Fibroblast of gingiva (primary cell): ENCODE measurements at places on chromosomes 3 and 15.

- DNase-seq = no peak
Observed at GRCh38 chr15:36110659-36110993, 468.8 kb upstream of the CDIN1 start.

GRCh38 chr3:194185221-194185620 lies 49.3 kb downstream of the HES1 start:
- DNase-seq = no peak

DNA sequence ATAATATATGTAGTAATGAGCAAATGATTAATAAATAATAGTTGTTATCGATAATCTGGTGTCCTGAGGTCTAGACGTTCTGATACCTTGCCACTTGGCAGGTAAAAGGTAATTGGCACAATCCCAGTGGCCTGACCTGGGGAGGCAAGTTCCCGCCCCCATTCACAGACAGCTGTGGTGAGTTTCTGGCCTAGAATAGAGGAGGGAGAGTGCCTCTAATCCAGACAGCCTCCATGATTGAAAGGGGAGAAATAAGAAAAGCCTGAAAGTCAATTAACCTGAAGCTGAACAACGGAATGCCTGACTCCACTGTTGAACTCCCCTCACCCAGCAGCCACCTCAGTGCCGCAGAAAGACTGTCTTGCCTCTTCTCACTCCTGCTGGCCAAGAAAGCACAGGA lies 38.1 kb upstream of the SV2B start:
- no peak for DNase-seq

GRCh38 chr3:80606073-80606472 lies 838.3 kb upstream of the ROBO1 start:
- no peak for DNase-seq

GRCh38 chr15:55289746-55290527 lies at the start of gene RAB27A:
Gene RAB27A, minus strand, starts transcription at chr15:55289813. Its CDS starts 54,879 bp downstream, at chr15:55234934.
- peak; percentile 67 for DNase-seq

DNA sequence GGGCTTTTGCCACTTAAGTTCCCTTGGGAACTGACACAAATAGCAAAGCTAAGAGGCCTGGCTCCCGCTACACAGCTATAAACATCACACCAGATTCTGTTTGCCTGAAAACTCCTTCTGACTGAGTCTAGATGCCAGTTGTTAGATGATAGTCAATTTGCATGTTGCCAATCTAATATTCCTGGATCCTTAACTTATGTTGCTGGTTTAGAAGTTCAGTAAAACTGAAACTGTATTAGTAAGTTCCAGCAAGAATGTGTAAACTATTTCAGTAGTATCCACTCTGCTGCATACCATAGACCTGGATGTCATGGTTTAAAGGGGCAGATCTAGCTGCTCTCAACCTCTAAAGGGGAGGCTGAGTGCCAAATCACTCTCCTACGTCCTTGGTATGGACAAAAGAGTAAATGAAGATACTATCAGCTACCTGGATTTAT lies 27.1 kb upstream of the LACTB start:
- peak; percentile 17 for DNase-seq

GRCh38 chr3:49805897-49806701 lies 3.0 kb downstream of the INKA1 start:
- DNase-seq = no peak

DNA sequence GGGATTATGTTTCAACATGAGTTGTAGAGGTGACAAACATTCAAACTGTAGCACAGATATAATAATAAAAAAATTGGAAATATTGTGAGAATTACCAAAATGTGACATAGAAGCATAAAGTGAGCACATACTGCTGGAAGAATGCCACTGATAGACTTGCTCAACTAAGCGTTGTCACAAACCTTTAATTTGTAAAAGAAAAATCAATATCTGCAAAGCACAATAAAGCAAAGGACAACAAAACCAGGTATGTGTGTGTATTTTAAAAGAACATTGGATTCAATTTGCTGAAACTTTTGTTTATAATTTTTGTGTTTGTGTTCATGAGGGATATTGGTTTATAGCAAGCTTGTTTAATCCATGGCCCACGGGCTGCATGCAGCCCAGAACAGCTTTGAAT lies 40.8 kb upstream of the EIF5A2 start:
- no peak for DNase-seq

- no peak for DNase-seq
Observed at GRCh38 chr15:36777926-36778325, 198.5 kb downstream of the CDIN1 start.

DNA sequence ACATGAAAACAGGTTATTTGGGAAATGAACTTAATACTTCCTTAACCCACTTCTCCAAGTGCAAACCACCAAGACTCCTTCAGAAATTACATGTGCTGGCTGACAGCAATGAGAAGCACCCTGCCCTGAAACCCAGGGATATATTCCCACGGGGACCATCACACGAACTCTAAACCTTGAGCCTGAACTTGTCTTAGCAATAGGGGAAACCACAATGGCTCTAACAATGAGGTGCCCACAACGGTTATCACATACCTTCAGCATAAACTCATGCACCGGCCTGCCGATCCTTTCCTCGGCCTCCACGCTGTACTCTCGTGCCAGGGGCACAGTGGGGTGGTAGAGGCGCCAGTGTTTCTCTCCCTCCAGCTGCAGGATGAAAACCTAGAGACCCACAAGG lies 13.4 kb downstream of the RIOX2 start:
- no peak for DNase-seq

- DNase-seq = no peak
Observed at GRCh38 chr3:25419251-25419650, 8.8 kb upstream of the RARB start.

DNA sequence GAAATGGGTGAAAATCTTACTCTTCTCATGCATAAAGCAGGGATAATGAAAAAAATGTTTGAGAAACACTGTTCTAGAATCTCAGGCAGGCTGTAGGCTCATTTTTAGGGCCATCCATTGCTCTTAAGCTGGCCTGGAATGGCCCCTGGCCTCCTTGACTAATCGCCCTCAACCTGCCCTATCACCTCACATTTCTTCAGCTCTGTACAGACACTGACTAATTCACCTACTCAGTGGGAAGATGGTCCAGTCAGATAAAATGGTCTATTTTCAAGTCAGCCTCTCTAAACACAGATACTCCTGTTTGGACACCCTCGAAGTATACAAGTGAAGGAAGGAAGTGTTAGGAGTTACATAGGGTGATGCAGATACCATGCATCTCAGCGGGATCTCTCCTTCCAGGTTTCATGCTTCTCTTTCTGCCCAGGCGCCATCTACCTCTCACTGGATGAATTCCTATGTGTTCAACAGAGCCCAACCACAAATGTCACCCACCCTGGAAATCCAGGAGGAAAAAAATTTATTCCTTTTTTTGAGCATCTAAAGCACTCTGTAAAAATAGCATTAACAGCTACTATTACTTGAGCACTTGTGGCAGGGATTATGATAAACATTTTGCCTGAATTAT lies 12.1 kb downstream of the FMN1 start:
- DNase-seq = no peak

DNA sequence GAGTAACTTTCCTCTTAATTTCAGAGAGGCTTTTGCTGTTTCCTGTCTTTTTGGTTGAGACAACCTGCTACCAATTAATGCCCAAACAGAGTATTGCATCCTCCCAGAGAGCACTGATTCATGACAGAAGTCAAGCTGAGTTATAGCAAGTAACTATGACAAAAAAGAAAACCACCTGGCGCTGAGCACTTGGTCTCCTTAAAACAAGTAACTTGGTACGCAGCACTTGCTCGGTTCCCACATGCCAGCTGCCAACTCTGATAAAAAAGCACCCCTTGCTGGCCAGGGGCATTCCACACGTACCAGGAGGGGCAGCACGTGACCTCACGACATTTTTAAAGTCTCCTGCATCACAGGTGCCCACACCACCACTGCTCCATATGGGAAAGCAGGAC lies 13.5 kb upstream of the MYO5C start:
- no peak for DNase-seq

- no peak for DNase-seq
Observed at GRCh38 chr3:197425485-197426120, 127.2 kb upstream of the DLG1 start.

GRCh38 chr15:29682781-29683180 lies 139.5 kb downstream of the TJP1 start:
- no peak for DNase-seq

DNA sequence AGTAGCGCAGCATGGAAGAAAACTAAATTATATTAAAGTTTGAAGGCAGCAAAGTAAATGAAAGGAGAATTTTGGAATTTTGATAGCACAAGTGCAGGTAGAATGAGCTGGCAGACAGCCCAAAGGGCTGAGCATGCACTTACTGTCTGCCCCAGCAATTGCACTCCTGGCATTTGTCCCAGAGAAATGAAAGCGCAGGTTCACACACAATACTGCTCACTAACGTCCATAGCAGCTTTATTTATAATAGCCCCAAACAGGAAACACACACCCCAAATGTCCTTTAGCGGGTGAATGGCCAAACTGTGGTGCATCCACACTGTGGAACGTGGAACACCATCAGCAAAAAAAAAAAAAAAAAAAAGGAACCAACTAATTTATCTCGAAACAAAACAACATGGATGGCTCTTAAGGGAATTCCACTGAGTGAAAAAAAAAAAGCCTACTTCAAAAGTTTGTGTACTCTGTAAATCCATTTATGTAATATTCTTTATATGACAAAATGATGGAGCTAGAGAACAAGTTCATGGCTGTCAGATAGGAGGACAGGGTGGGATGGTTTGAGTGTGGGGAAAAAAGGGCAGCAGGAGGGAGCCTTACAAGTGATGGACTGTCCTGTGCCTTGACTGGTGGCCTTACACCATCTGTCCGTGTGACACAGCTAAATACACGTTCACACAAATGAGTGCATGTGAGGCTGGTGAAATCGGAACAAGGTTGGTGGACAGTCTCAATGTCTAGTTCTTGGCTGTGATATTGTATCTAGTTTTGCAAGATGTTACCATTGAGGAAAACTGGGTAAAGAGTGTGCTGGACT lies 6.0 kb upstream of the TM2D3 start:
- DNase-seq = no peak

GRCh38 chr3:182787302-182788036 lies 5.8 kb upstream of the ATP11B start:
- no peak for DNase-seq

- peak; percentile 75 for DNase-seq
Observed at GRCh38 chr3:89957451-89957850, 850.0 kb downstream of the EPHA3 start.

DNA sequence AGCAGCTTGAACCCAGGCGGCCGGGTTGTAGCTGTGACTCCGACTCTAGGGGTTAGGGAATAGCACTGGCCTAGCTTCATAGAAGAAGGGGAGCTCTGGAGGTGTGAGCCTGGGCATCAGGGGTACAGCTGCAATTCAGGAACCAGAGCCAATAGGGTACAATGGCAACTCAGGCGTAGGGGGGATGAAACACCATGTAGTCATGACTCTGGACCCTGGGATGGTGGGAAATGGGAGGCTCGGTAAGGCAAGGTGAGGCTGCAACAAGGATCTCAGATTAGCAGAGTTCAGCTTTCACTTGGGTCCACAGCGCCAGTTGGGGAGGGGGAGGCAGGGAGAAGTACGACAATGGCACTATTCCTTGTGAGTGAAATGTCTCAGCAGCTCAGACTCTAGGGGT lies 210.2 kb upstream of the LYSMD4 start:
- no peak for DNase-seq

GRCh38 chr3:127733781-127734180 lies 61.0 kb downstream of the ABTB1 start:
- no peak for DNase-seq

- DNase-seq = peak; percentile 82
Observed at GRCh38 chr3:124887177-124887931, at the start of gene ITGB5. Gene ITGB5, minus strand, starts transcription at chr3:124887365. Its CDS starts 365 bp downstream, at chr3:124887000.

DNA sequence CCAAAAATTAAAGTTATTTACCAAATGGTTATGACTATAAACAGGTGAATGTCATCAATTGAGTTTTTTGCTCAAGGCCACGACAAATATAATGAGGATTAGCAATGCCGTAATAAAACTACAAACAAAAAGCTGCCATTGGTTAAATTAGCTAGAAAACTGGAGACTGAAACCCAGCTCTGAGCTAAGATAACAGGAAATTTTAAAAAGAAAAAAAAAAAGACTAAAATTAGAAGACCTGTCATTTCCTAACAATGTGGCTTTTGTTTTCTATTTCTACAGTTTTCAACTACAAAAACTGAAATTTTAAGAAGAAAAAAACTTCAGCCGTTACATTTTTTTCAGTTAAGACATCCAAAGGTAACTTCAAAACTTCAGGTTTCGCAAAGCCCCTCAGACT lies 9.7 kb downstream of the SLC12A6 start:
- DNase-seq = no peak

GRCh38 chr15:31382713-31383045 lies 56.0 kb downstream of the KLF13 start:
- DNase-seq = no peak

DNA sequence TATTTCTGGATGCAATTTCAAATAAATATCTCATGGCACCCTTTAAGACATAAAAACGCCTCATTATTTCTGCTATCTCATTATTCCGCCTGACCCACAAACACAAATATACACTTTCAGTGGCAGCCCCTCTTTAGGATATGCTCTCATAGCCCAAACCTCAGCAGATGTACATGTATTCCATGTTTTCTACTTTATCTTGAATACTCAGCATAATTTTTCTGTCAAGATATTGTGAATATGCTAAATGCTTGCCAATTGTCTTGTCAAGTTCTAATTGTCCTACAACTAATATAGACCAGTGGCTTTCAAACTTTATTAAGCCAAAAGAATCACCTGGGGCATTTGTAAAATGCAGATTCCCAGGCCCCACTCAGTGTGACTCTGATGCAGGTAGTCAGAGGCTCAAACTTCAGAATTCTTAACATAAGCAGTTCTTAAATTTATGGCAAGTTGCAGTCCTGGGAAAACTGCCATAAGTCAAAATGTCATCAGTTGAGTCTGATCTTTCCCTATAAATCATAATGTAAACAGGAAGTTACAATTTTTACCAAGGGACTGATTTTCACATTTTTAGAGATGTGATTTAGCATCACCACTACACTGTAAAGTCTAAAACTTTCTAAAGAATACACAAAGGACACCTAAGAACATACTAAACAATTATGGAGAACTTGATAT lies 135.1 kb downstream of the TBL1XR1 start:
- DNase-seq = no peak

DNA sequence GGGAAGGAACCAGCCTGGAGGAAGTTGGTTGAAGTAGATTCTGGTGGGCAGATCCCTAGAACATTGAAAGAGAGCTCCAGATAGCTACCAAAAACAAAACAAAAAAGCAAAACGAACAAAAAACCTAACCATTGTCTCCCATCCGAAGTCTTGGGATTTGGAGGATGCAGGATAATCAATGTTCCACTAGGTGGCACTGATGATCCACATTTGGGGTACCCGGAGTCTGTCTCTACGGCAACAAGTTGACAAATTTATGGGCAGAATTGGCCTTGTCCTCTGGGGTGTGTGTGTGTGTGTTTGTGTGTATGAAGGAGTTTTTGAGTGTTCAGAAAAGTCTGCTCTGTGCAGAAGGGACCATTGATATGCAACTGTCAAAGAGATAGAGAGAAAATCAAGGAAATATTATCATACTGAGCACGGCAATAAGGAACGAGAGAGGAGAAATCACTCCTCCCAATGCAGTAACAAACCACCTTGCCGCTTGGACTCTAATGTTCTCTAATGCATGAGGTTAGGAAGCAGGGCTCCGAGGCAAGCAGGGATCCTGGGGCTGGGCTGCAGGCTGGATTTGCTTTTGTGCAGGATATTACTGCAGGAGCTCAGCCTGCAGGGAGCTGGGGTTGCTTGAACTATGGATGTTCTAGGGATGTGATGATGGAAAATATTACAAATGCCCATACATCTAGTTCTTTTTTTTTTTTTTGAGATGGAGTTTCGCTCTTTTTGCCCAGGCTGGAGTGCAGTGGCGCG lies 59.8 kb upstream of the KLHL25 start:
- DNase-seq = peak; percentile 47
